ENCODE measurements at places on chromosomes 12 and 14. TPM values are rescaled to one million over a fixed set of nuclear protein-coding genes. Genes with fewer than 3 reads are reported as not detected.

GRCh38 chr14:21791749-21792148 is 118.1 kb upstream of the OR4E1 start:
- no peak for DNase-seq

B3GNT4 gene
- 0.64 TPM for total RNA-seq

AHSA1 gene
- 144 TPM for total RNA-seq

FLRT2 gene
- 6.8 TPM for total RNA-seq

RDH16 gene
- 7.8 TPM for total RNA-seq

GRCh38 chr12:85466890-85467289 is 186.9 kb downstream of the ALX1 start:
- no peak for DNase-seq

NPAS3 gene
- total RNA-seq, result 1.1 TPM

CD4 gene
- total RNA-seq, result 8.6 TPM

GRCh38 chr14:22472466-22472865 is 116.6 kb downstream of the DAD1 start:
- DNase-seq, result no peak

- DNase-seq, result no peak
Observed at GRCh38 chr12:32419520-32419960, 20.2 kb downstream of the FGD4 start.

ADCY6 gene
- total RNA-seq, result 35.3 TPM

DNA sequence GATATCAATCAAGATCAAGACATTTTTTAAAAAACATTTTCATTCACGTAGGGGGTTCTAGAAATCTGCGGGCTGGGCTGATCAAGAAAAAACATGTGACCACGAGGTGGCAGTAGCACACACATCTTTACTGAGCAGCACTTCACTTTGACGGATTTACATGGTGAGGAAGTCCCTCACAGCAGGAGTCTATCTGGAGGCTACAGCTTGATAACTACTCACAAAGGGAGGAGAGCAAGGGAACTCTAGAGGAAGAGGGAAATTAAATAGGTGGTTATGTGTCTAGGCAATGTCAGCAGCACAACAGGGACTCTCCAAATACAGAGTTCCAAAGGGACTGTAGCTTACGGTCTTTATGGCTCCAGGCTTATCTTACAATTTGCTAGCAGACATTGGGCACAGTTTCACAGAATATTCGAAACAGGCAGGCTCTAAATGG is 248.1 kb downstream of the DPY19L2 start:
- peak; percentile 20 for DNase-seq
